Ascending aorta (tissue), 2 donors: ENCODE measurements at places on chromosomes 3 and 15. TPM values are rescaled to one million over a fixed set of nuclear protein-coding genes. Genes with fewer than 3 reads are reported as not detected.

DNA sequence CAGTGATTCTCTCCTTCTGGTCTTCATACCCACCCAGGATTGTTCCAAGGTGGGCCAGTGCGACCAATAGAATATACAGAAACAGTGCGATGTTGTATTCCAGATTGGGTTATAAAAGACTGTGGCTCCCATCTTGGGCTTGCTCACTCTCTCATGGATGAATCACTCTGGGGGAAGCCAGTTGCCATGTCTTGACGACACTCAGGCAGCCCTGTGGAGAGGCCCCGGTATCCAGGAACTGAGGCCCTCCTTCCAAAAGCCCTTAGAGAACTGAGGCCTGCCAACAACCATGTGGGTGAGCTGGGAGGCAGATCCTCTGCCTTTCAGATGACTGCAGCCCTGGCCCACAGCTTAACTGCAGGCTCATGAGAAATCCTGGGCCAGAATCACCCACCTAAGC, 57.2 kb downstream of the SH3GL3 start:
- no peak overlapping the region for H3K27ac ChIP-seq
- H3K4me1 ChIP-seq: no peaks in the 10 kb centered on the region
- DNase-seq: no peak
- no peak overlapping the region for H3K4me3 ChIP-seq

DNA sequence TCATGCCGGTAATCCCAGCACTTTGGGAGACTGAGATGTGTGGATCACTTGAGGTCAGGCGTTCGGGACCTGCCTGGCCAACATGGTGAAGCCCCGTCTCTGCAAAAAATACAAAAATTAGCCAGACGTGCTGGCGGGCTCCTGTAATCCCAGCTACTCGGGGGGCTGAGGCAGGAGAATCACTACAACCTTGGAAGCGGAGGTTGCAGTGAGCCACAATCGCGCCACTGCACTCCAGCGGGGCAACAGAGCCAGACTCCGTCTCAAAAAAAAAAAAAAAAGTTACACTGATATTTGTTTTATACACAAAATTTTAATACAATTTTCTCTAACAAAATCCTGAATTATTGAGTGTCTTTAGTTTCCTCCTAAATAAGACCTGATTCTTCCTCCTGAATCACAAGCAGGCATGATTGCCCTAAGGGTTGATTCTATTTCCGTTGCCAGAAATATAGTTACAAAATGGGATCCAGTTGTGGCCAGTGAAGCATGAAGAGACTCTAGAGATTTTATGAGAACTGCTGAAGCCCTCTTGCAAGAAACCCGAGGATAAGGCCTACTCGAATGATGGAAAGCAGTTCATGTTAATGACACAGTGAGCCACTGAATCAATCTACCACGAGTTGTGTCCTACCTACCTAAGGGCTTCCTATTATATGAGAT, 9.6 kb upstream of the SMARCC1 start:
- H3K27ac ChIP-seq: no peak overlapping the region

DNA sequence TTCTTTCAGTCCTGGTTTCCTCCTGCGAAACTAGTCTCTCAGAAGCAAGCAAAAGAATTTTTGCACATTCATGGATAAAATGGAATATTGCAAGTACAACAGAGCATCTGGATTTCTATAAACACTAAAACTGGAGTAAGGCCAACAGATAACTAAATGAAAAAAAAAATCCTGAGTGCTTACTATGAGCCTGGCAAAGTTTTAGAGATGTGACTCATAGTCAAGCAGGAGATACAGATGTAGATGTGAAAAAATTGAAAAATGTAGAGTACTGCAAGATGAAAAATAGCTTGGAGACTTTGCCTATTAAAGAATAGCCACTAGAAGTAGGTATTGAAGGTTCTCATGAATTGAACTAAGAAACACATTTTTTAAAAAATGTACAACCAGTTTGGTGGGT, 397.4 kb downstream of the OTOL1 start:
- H3K4me1 ChIP-seq: no peaks in the 10 kb centered on the region
- no peaks in the 10 kb centered on the region for H3K36me3 ChIP-seq
- DNase-seq: no peak

DNA sequence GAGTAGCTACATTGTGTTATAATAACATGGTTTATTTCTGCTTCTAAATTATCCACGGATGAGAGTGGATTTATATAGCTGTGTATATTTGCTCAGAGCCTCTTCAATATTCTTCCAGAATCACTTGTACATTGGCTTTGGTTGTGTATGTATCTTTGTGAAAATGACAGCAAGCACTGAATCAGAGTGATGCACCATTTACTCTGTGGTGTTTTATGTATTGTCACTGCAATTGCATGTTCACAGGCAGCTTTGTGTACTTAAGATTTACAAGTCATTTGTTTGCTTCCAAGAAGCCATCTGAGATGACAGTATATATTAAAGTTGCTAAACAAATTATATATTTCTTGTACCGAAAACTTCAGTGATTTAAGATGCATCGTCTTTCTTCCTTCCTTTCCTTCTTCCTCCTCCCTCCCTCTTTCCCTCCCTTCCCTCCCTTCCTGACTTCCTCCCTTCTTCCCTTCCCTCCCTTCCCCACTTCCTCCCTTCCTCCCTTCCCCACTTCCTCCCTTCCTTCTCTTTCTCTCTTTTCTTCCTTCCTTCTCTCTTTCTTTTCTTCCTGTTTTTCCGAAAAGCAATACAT, 362.3 kb upstream of the GOLIM4 start:
- no peak overlapping the region for H3K27ac ChIP-seq
- no peak overlapping the region for H3K4me3 ChIP-seq
- DNase-seq: no peak
- H3K27me3 ChIP-seq: no peaks in the 10 kb centered on the region

GRCh38 chr3:171346582-171347300, 113.5 kb downstream of the TNIK start:
- H3K36me3 ChIP-seq: no peaks in the 10 kb centered on the region
- no peak overlapping the region for H3K4me3 ChIP-seq
- DNase-seq: no peak
- no peaks in the 10 kb centered on the region for H3K4me1 ChIP-seq
- H3K27ac ChIP-seq: peak overlapping the region; percentile 66

DNA sequence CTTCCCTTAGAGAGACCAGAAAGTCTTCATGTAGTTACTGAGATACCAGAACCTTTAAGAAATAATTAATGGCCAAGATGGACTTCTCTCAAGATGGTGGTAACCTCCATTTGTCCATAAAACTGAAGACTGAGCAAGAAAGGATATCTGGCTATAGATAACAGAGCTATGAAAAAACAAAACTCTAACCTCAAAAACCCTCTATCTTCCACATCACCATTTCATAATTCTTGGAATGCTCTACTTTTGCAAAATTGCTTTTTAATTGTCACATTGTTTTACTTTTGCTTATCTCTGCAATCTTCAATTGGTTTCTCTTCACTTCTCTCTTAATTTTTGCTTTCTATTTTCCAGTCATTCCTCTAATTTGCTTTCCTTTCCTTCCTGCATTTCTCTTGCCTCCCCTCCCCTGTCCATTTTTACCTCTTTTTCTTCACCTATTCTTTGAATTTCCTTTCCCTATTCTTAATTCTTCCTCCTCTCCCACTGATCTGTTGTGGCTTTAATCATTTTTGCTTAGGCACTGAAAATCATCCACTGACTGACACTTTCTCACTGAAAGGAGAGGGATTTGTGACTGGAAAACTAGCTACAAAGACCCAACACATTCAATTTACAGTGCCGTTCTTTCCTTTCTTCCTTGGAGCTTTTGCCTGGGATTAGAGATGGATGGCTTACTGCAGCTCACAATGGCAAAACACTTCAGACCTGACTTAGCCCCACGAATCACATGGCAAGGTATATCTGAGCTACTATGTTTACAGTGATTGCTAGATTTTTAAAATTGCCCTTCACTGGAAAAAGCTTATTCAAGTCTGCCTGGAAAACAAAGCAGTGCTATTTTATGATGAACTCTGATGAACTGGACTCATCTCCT, 242.8 kb downstream of the CHST2 start:
- no peak for DNase-seq
- no peaks in the 10 kb centered on the region for H3K27me3 ChIP-seq
- H3K27ac ChIP-seq: no peak overlapping the region
- peaks cover 3% of the 10 kb centered on the region for H3K36me3 ChIP-seq
- no peak overlapping the region for H3K4me3 ChIP-seq
- H3K4me1 ChIP-seq: no peaks in the 10 kb centered on the region

GRCh38 chr3:48847053-48847503, 596 bp downstream of the PRKAR2A start:
- DNase-seq: peak; percentile 29
- no peaks in the 10 kb centered on the region for H3K27me3 ChIP-seq
- peak overlapping the region; percentile 60 for H3K4me3 ChIP-seq
- H3K4me1 ChIP-seq: peaks cover 3% of the 10 kb centered on the region
- no peaks in the 10 kb centered on the region for H3K36me3 ChIP-seq

DNA sequence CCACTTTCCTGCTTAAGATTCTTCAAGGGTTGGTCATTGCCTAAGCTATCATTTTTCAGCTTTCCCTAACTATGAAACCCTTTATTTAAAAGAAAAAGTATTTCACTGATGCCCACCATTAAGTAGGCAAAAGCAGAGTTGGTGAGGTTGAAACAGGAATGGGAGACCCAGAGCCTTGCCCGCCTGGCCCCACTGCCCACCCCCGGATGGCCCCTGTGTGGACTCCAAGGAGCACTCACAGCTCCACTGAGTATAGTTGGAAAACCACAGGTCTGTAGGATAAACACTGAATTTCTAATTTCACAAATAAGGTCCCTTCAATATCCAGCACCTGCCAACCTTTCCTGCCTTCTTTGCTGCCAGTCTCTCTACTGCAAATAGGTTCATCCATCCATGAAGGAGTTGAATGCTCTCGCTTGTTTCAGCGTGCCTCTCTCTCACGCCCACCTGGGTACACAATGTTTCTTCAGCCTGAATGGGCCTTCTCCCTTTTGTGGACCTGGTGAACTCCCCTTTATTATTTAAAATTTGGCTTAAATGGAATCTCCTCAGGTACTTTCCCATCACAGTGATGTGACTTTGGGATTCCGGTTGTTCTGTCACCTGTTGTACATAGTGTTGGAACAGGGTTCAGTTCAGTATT, 8.7 kb upstream of the ACAP2 start:
- H3K4me1 ChIP-seq: no peaks in the 10 kb centered on the region
- DNase-seq: no peak
- H3K4me3 ChIP-seq: no peak overlapping the region
- H3K27me3 ChIP-seq: no peaks in the 10 kb centered on the region
- no peaks in the 10 kb centered on the region for H3K36me3 ChIP-seq

GRCh38 chr3:57652203-57652602, 40.7 kb downstream of the DENND6A start:
- no peak for DNase-seq
- H3K27ac ChIP-seq: no peak overlapping the region
- no peaks in the 10 kb centered on the region for H3K27me3 ChIP-seq
- peaks cover 36% of the 10 kb centered on the region for H3K36me3 ChIP-seq
- no peaks in the 10 kb centered on the region for H3K4me1 ChIP-seq

DNA sequence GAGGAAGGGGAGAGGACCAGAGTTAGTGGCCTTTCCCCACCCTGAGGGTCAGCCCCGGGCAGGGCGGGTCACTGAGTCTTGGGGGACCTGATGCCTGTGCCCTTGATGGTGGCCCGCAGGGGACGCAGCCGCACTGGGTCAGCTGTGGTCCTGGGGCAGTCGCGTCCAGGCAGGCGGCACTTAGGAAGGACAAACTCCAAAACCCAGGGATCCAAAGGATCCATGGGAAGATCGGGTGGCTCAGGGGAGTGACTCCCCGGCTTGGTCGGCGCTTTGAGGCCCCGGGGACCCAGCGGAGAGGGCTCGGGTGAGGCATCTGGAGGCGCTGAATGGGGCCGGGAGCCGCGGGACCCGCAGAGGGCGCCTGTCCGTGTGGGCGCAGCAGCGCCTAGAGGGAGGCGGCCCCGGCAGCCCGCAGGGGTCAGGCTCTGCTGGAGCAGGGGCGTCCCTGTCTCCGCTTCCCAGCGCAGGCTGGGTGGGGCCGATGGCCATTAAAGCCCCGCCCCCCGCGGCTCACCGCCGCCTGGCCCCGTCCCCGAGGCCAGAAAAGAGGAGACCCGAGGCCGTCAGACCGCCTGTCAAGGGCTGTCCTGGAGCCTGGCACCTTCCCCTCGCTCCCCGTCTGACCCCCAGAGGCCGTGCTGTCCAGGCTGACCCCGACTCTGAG, 17.5 kb downstream of the CIDEC start:
- no peak overlapping the region for H3K27ac ChIP-seq
- H3K4me3 ChIP-seq: peak overlapping the region; percentile 44
- H3K4me1 ChIP-seq: no peaks in the 10 kb centered on the region
- H3K27me3 ChIP-seq: no peaks in the 10 kb centered on the region
- peak; percentile 69 for DNase-seq

DNA sequence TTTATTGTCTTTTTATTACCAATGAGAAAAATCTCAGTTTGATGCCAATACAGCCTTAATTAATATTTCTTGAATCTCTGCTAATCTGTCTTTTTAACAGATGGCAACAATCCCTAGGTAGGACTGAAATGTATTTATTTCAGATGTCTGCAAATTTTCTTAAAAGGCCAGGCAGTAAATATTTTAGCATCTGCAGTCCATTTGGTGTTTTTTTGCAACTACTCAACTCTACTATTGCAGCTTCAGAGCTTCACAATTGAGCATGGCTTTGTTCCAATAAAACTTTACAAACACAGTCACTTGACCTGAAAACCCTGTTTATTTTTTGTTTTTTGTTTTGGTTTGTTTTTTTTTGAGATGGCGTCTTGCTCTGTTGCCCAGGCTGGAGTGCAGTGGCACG, 82.7 kb downstream of the RARB start:
- H3K4me1 ChIP-seq: no peaks in the 10 kb centered on the region
- H3K27ac ChIP-seq: no peak overlapping the region
- no peak overlapping the region for H3K4me3 ChIP-seq

GRCh38 chr15:55527150-55527549, 19.1 kb upstream of the DNAAF4 start:
- DNase-seq: no peak
- no peaks in the 10 kb centered on the region for H3K4me1 ChIP-seq
- no peak overlapping the region for H3K27ac ChIP-seq

- no peaks in the 10 kb centered on the region for H3K27me3 ChIP-seq
- no peak for DNase-seq
- H3K4me3 ChIP-seq: no peak overlapping the region
- peak overlapping the region; percentile 1 for H3K27ac ChIP-seq
Observed at GRCh38 chr15:99681990-99682389, 51.2 kb downstream of the LYSMD4 start.

DNA sequence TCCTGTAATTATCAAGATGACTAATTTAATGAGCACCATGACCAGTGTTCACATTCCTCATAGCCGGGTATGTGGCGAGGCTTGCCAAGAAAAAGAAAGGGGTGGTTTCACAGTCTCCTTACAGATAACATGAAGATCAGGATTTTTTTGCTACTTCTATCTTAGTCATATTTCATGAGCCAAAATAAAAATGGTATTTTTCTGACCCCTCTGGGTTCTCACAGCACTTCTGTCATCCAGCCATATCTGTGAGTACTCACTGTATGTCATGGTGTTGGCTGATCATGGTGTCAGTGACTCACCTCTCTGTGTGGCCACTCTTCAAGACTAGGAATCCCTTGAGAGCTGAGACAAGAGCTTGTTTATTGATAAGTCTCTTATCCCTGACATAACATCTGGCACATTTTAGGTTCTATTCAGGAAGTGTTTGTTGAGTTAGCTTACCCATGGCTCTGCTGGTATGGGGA, 130.5 kb upstream of the LMCD1 start:
- no peak overlapping the region for H3K4me3 ChIP-seq
- H3K4me1 ChIP-seq: peaks cover 9% of the 10 kb centered on the region
- DNase-seq: no peak
- H3K27ac ChIP-seq: no peak overlapping the region

The SAXO2 gene
- total RNA-seq: not detected

The TMEM266 gene
- not detected for total RNA-seq

The PLCL2 gene
- total RNA-seq: 2.9 TPM

The EPM2AIP1 gene
- 1.9 TPM for total RNA-seq

The SI gene
- total RNA-seq: not detected

The CPEB1 gene
- total RNA-seq: 2.4 TPM

The GHSR gene
- not detected for total RNA-seq

The OR5K2 gene
- not detected for total RNA-seq

The DGKG gene
- 11.1 TPM for total RNA-seq

The CD86 gene
- total RNA-seq: not detected
